Effector memory CD8-positive, alpha-beta T cell (primary cell): ENCODE measurements at places on chromosomes 16 and 17.

GRCh38 chr16:72649254-72649944 is 398.5 kb downstream of the ZFHX3 start:
- H3K27me3 ChIP-seq, result no peaks in the 10 kb centered on the region
- H3K27ac ChIP-seq, result no peak overlapping the region
- DNase-seq, result no peak

- H3K4me3 ChIP-seq, result no peak overlapping the region
- H3K4me1 ChIP-seq, result no peaks in the 10 kb centered on the region
- no peak overlapping the region for H3K27ac ChIP-seq
Observed at GRCh38 chr16:79537584-79537983, 63.0 kb downstream of the MAF start.

DNA sequence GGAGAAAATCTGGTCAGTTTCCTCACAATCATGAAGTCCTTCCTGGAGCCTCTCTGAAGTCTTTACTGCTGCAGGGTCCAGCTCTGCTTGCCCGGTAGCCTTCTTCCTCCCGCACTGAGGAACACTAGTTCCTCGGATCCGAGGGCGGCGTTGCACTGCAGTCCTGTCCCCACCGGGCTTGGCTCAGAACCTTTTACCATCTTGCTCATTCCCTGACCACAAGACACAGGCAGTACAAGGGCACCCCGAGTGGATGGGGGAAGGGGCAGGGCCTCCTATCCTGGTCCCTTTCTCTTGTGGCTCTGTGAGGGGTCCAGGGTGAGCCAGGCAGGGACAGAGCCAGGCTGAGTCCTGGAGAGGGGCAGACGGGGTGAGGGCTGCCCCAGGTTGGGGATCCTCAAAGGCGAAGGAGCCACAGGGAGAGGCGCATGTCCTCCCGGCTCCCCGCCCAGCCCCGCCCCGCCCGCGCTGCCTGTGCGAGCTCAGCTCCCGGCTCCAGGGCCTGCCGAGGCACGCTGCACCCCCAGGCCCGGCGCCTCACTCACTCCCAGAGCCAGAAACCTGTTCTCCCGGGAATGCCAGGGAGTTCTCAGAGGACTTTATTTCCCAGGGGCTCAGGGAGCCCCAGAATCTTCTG is 1.5 kb downstream of the FOXN1 start:
- H3K4me3 ChIP-seq, result no peak overlapping the region
- no peak for DNase-seq
- no peak overlapping the region for H3K27ac ChIP-seq
- peaks cover 3% of the 10 kb centered on the region for H3K36me3 ChIP-seq
- no peaks in the 10 kb centered on the region for H3K4me1 ChIP-seq

GRCh38 chr16:67248401-67249177 is at the start of gene SLC9A5:
TSS of gene SLC9A5 (plus strand) at chr16:67248979. CDS start at chr16:67249015, 36 bp downstream.
- peaks cover 18% of the 10 kb centered on the region for H3K36me3 ChIP-seq
- H3K4me1 ChIP-seq, result peaks cover 29% of the 10 kb centered on the region

DNA sequence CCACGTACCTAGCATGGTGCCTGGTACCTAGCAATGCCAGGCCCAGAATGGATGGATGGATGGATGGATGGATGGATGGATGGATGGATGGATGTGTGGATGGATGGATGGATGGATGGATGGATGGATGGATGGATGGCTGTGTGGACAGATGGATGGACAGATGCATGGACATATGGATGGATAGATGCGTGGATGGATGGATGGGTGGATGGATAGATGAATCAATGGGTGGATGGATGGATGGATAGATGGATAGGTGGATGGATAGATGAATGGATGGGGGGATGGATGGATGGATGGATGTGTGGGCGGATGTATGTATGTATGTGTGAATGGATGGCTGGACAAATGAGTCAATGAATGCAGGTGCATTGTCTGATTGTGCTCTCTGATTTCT is 12.6 kb downstream of the GPR139 start:
- no peaks in the 10 kb centered on the region for H3K36me3 ChIP-seq
- H3K27ac ChIP-seq, result no peak overlapping the region
- DNase-seq, result no peak
- H3K4me1 ChIP-seq, result no peaks in the 10 kb centered on the region

DNA sequence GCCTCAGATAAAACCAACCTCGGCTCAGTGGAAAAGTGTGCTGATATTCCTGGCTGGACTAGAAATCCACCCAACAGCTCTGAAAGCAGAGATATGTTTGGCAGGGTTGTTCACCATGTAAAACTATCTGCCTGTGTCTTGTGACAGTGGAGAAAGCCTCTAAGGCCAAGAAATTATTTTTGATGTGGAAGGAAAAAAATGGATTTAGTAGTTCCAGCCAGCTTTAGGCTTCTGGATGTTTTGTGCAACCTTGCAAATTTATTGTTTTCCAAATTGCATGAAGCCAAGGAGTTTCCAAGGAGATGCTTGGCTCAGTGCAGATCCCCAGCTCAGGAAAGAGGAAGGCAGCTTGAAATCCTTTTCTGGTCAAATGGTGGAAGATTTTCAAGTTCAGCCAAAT is 31.6 kb downstream of the TEKT5 start:
- H3K4me1 ChIP-seq, result no peaks in the 10 kb centered on the region
- H3K27ac ChIP-seq, result no peak overlapping the region
- peaks cover 50% of the 10 kb centered on the region for H3K27me3 ChIP-seq
- H3K36me3 ChIP-seq, result no peaks in the 10 kb centered on the region

- H3K4me3 ChIP-seq, result no peak overlapping the region
- no peaks in the 10 kb centered on the region for H3K36me3 ChIP-seq
- peaks cover 77% of the 10 kb centered on the region for H3K27me3 ChIP-seq
- H3K27ac ChIP-seq, result no peak overlapping the region
Observed at GRCh38 chr17:33811984-33812577, 443.0 kb upstream of the CCL2 start.

- DNase-seq, result no peak
- H3K4me1 ChIP-seq, result peaks cover 19% of the 10 kb centered on the region
- no peak overlapping the region for H3K4me3 ChIP-seq
Observed at GRCh38 chr17:50203086-50203485, 1.7 kb upstream of the COL1A1 start.
